ENCODE measurements at places on chromosomes 6 and 20.

- no peak for DNase-seq
These were observed 228.1 kb downstream of the CDC5L start for GRCh38 chr6:44615621-44616020.

- no peak for DNase-seq
These were observed 107.7 kb downstream of the TRDN start for GRCh38 chr6:123529058-123529457.

GRCh38 chr6:75213732-75214131 is 7.9 kb upstream of the COL12A1 start:
- no peak for DNase-seq

GRCh38 chr6:104795363-104795762 is 64.4 kb downstream of the HACE1 start:
- DNase-seq, result no peak

- no peak for DNase-seq
These were observed 154.2 kb upstream of the QKI start for GRCh38 chr6:163260111-163260895.

DNA sequence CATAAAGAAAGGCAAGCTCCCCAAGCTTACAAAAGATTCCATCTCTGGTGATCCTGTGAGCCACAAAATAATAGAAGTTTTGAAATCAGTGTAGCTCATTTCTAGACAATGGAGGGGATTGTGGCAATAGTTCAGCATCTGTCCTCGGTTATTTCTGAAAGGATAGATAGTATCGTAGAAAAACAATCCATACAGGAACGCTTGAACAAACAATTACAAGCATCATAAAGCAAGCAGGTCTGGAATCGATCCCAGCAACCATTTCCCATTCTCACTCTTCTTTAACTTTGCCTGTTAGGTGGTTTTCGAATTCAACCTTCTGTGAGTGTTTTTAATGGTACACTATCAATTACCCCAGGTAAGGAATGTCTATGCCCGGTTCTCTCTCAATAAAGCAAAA is 931.1 kb downstream of the KIF16B start:
- DNase-seq, result no peak

GRCh38 chr6:150835620-150836019 is 29.9 kb upstream of the MTHFD1L start:
- DNase-seq, result no peak

DNA sequence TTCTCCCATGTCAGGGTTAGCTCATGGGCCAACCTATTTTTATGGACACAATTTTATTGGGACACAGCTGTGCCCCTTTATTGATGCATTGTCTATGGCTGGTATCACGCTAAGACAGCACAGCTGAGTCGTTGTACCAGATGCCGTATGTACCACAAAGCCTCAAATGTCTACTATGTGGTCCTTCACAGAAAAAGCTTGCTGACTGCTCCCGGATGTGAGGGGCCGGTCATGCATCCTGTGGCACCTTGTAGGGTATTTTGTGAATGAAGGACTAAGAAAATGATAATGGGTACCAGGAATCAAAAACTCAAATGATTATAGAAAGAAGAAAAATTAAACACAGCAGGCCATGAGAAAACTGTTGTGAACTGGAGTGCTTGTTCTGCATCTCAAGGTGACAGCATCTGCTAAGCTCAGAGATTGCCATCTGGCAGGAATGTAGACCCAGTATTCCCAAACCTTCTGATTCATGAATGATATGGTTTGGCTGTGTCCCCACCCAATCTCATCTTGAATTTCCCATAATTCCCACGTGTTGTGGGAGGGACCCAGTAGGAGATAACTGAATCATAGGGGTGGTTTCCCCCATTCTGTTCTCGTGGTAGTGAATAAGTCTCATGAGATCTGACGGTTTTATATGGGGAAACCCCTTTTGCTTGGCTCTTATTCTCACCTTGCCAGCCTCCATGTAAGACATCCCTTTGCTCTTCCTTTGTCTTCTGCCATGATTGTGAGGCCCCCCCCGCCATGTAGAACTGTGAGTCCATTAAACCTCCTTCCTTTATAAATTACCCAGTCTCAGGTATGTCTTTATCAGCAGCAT is 248.5 kb downstream of the TSHZ2 start:
- DNase-seq, result no peak

DNA sequence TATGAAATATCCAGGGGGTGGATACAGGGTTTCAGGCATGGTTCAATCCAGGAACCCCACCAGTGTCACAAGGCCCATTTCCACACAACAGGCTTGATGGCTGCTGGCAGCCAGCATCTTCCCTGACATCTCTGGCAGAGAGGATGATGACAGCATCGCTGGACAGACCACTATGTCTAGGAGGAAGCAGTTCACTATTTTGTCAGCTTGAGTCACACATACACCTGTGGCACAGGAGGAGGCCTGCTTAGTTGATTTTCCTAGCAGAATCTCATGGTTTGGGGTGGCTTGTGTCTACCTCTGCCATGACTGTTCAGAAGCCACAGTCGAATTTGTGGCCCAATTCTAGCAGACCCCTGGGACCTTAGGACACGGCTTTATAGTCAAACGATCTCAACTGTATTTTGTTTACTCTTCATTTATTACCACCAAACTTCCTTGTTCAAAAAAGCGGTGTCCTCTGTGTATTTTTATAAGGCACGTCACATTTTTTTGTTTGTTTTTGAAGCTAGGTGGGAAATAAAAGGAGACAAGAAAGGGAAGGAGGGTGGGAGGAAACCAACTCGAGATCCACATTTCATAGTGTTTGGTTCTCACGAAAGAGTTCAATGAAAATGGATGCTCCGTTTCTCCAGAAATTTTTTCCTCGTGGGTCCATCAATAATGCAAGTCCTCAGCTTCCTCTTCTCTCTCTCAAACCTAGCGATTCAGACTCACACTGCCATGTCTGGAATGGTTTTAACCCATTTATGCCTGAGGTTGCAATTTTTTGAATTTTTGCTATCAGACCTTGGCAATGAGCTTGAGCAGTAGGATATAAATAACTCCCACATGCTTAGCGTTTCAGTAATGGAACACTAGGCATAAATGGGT is 94.4 kb downstream of the TOX2 start:
- DNase-seq, result no peak

DNA sequence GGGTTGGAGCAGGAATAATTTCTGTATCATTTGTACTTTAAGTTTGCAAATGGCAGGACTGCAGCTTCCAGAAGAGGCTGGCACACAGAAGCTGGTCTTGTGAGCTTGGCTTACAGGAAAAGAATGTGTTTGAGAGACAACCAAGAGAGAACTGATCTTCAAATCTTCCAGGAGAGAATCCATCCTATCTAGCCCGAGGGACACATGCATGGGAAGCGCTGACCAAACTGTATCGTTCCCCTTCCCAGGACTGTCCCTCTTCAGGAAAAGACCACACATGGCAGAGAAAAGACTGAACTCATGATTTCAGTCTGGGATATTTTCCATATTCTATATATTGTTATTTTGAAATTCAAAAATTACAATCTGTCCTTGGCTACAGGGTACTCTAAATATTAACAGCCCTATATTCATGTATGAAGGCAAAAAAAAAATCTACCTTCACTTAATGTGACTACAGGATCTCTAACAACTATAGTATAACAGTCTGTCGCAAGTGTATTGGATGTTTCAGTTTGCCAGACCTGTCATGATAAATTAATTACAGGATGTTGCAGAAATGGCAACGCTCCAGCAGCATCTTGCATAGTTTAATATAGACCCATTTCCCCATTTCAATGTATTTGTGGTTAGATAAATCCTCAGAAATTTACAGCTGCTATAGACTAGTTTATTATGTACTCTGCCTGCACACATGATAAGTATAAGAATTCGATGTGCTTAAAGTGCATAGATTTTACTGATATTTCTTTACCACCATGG is 99.4 kb downstream of the MYB start:
- DNase-seq, result no peak

- DNase-seq, result no peak
These were observed 242.7 kb upstream of the TAB2 start for GRCh38 chr6:149074832-149075258.

GRCh38 chr6:133396233-133396983 is 155.3 kb downstream of the EYA4 start:
- DNase-seq, result no peak

DNA sequence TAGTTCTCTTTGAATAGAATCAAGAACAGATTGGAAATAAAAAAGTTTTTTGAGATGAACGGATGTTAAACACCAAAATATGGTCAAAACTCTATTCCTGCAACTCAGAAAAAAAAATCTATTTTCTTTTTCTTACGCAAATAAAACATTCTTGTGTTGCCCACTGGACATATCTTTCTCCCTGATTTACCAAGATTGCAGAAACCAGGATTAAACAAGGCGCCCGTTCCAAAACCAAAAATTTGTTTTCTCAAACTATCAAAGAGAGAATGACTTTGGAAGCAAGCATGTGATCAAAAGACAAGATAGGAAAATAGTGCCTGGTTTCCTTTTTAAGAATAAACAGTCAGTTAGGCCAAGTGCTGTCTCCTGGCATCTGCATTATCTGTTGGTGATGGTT is 273.1 kb downstream of the CLIC5 start:
- DNase-seq, result no peak

DNA sequence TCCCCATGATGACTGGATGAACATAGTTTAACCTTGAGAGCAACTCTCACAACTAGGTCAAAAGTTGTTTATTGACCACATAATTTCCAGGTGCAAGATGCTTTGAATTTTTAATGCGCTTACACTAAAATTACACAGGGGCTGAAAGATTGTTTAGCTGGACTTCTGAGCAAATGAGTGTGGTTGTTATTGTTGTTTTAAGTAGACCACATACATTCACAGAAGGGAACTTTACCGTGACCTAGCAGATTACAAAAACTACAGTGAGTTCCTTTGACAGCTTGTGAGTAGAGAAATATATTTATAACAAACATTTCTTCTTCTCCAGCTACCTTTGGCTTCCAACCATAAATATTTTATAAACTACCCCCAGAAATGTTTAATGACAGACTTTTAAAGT is 178.9 kb downstream of the UST start:
- DNase-seq, result no peak

- no peak for DNase-seq
These were observed 145.7 kb downstream of the CFAP61 start for GRCh38 chr20:20198011-20198410.

- DNase-seq, result no peak
These were observed 18.5 kb downstream of the RAE1 start for GRCh38 chr20:57369596-57369995.

- peak; percentile 97 for DNase-seq
These were observed at the start of gene SIM1 for GRCh38 chr6:100464903-100465700. Gene SIM1 (minus strand): TSS chr6:100464921. CDS start chr6:100463468, 1,453 bp downstream.

DNA sequence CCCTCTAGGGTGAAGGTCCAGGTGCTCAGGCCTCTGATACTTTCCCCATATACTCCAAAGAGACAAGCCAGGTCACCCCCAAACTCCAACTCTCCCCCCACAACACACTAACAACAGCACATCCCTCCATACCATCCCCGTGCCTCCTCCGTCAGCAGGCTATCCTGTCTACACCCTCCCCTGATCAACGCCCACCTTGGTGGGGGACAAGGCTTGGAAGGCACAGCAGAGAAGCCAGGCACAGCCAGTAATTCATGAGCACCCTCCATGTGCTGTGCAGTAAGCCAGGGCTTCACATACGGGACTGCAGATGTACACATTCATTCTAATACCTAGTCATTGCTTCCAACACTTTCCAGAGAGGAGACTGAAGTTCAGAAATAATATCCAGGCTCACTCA is 57.6 kb downstream of the TRERF1 start:
- DNase-seq, result no peak

DNA sequence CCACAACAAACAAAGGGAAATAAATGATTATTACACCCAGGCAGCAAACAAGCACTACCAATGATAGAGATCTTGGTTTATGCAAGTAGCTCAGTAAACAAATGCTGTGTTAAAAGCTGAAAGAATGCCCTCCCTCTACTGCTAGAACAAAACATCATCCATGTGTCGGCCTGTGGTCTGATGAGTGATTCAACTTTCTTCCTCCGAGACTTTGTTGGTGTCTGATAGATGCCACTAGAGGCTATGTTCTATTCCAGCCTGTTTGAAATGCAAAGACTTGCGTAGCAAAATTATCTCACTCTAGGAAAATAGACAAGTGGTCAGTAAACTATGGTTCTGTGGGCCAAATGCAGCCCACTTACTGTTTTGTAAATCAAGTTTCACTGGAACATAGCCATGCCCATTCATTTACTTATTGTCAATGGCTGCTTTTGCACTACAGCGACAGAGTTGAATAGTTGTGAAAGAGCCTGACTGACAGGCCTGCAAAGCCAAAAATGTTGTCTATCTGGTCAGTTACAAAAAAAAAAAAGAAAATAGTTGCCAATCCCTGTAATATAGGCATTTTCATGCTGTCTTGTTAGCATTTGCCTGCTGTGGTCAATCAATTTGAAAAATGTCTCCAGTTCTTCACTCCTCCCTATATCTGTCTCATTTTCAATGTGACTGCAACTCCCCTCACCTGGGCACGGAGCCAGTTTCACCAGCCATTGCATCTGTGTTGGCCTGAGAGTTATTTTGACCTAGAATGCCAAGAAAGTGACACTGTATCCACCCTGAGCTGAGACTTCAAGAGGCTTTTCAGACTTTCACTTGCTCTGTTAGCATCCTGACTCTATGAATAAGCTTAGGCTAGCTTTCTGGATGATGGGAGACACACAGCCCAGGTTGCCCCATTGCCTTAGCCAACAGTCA is 544.6 kb upstream of the BTBD3 start:
- no peak for DNase-seq

DNA sequence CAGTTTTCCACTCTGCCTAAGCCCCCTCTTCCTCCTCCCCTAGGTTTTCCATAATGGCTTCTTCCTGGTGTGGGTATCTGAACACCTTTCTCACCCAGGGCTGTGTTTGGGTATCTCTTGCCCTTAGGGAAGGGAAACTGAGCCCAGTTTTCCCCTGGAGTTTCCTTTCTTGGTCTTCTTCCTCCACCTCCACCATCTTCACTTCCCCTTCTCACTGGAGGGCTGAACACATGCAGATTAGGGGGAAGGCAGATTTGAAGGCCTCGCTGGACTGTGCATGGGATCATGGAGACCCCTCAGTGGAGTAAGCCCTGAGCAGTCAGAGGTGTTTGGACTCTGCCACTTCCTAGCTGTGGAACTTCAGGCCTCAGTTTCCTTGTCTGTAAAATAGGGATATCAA is 27.8 kb downstream of the FOXP4 start:
- no peak for DNase-seq

DNA sequence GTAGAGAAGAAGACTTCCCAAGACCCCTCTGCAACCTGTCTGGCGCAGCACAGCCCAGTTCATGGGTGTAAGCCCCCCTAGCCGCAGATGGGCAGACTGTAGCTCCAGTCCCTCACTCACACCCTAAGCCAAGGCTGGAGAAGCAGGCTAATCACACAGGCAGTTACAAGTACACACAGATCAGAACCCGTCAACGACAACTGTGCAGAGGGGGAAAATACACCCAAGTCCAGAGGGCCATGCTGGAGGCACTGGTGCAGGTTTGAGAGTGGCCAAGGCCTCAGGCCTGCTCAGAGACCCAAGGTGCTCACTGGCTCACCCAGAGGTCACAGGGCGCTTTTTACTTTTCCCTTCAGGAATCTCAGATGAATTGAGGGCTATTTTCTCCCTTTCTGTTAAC is 106.1 kb downstream of the NOL4L start:
- DNase-seq, result no peak

DNA sequence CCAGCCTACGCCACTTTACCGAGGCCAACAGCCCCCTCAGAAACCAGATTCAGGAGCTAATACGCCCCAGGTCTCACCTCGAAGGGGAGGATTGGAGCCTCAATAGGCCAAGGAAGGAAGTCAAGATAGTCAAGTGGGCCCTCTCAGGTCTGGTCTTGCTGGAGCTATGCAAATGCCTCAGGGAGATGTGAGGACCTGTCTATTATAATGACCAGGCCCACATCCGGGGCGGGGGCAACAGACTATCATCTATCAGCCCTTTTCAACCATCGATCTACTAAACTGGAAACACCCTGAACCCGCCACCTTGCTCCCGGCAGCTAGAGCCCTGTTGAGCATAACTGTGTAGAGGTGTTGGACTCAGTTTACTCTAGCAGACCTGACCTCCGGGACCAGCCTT is 12.7 kb upstream of the GSTA3 start:
- DNase-seq, result no peak
